ENCODE measurements at places on chromosomes 2 and 18. TPM values are rescaled to one million over a fixed set of nuclear protein-coding genes. Genes with fewer than 3 reads are reported as not detected.

TSHZ1 gene
- total RNA-seq, result 16.4 TPM

LHCGR gene
- total RNA-seq, result 0.29 TPM

PTMA gene
- total RNA-seq, result 1,077 TPM

SULT1C2 gene
- total RNA-seq, result 1.9 TPM

PLGLB1 gene
- total RNA-seq, result 6.0 TPM

MORN2 gene
- total RNA-seq, result 14.3 TPM

AMER3 gene
- total RNA-seq, result not detected

CD226 gene
- 4.9 TPM for total RNA-seq

FKBP1B gene
- total RNA-seq, result 11.0 TPM

NAB1 gene
- total RNA-seq, result 40.2 TPM

GRCh38 chr2:41828052-41828643 lies 219.7 kb upstream of the PKDCC start:
- DNase-seq, result no peak
- H3K4me3 ChIP-seq, result no peak overlapping the region
- H3K27ac ChIP-seq, result no peak overlapping the region
- H3K4me1 ChIP-seq, result no peaks in the 10 kb centered on the region
- peaks cover 3% of the 10 kb centered on the region for H3K27me3 ChIP-seq

DNA sequence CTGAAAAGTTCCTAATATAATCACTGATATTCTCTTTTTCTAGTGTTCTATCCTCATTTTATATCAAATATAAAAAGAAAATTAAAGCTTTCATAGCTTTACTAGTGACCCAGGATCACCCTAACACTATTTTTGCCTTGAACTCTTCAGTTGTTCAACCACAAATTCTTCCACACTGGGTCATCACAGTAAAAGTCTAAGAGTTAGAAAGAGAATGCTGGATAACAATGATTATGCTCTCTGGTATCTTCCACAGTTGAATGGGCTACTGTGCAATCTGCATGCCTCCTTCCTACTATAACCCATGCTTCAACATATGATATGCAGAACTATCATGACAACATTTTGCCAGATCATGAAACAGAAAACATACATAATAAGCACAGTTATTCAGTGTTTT lies 32.3 kb downstream of the CHN1 start:
- no peak overlapping the region for H3K27ac ChIP-seq
- H3K27me3 ChIP-seq, result no peaks in the 10 kb centered on the region
- no peaks in the 10 kb centered on the region for H3K4me1 ChIP-seq
- no peak for DNase-seq

DNA sequence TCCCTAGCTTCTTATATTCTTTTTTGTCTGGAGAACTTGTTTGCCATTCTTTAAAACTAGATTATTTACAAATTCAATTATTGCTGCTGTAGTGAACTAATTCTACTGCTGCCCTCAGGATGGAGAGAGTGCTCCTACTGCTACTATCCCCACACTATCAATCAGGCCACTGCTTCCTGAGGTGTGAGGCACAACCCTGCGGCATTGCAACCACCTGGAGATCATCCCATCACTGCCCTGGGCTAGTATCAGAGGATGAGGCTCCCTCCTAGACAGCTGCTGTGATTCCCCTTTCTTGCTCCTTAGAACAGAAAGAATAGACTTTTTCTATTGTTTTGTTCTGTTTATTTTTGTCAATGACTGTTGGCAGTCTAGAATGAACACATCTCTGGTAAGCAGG lies 146.6 kb downstream of the CDH19 start:
- no peaks in the 10 kb centered on the region for H3K27me3 ChIP-seq
- DNase-seq, result no peak
- H3K36me3 ChIP-seq, result no peaks in the 10 kb centered on the region
- no peaks in the 10 kb centered on the region for H3K4me1 ChIP-seq
- no peak overlapping the region for H3K4me3 ChIP-seq

GRCh38 chr2:106020821-106021661 lies 173.1 kb downstream of the UXS1 start:
- DNase-seq, result no peak
- H3K27ac ChIP-seq, result no peak overlapping the region
- no peak overlapping the region for H3K4me3 ChIP-seq
- H3K4me1 ChIP-seq, result no peaks in the 10 kb centered on the region
- H3K36me3 ChIP-seq, result no peaks in the 10 kb centered on the region

DNA sequence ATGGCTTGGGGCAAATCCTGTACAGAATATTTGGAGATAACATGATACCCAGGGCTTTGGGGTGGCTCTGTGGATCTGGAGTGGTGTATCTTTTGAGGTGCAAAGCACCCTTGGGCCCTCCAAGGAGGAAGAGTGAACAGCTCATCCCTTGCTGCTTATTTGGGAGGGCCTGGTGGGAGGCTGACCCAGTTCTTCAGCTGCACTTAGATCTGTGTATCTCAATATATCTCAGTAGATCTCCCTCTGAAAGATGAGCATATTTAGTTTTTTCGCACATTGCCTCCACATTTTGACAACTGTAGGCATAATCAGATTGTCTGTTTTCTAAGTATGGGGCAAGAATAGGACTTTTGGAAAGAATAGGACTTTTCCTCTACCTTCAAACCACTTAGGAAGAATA lies 2.8 kb downstream of the TRIM54 start:
- no peaks in the 10 kb centered on the region for H3K27me3 ChIP-seq
- no peaks in the 10 kb centered on the region for H3K36me3 ChIP-seq
- no peak overlapping the region for H3K27ac ChIP-seq

DNA sequence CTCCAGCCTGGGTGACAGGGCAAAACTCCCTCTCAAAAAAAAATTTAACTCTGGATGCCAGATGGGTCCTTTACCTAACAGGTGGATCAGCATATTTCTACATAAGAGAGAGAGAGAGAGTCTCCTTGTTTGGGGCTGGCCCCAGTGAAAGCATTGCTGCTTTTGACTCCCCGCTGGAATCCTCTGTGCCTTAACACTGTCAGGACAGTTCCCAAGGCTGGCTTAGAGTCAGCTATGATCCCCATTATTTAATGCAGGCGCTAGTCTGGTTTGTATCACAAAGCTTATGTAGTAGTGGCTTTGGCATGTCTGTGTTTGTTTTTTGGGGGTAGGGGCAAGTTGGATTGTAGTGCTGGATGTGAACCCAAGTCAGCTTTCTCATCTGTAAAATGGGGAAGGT lies 9.4 kb downstream of the INPP4A start:
- no peak overlapping the region for H3K27ac ChIP-seq
- H3K4me1 ChIP-seq, result no peaks in the 10 kb centered on the region
- H3K4me3 ChIP-seq, result no peak overlapping the region
- no peaks in the 10 kb centered on the region for H3K36me3 ChIP-seq
- no peak for DNase-seq
- H3K27me3 ChIP-seq, result no peaks in the 10 kb centered on the region

DNA sequence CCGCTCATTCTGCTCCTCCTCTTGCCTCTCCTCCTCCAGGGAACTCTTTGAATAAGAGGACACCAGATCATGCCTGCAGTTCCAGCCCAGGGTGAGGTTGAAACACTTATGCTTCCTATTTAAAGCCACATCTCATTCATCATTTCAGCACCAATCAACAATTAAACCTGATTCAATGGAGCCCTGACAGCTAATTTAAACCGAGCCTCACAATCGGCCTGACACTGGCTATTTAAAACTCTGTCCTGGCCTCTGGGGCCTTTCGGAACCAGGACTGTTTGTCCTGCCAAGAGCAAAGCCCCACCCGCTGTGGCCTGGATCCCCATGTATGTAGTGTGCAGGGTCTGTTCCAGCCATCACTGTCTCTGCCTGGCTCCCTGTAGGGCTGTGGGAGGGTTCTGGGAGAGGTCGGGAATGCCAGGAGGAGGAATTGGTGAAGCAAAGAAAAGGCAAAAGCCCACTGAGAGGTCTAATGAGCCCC lies 97.4 kb downstream of the MCFD2 start:
- peak overlapping the region; percentile 74 for H3K27ac ChIP-seq
- H3K36me3 ChIP-seq, result no peaks in the 10 kb centered on the region
- no peak overlapping the region for H3K4me3 ChIP-seq
- no peak for DNase-seq
- H3K4me1 ChIP-seq, result peaks cover 28% of the 10 kb centered on the region

- no peak overlapping the region for H3K4me3 ChIP-seq
- no peaks in the 10 kb centered on the region for H3K4me1 ChIP-seq
- no peak overlapping the region for H3K27ac ChIP-seq
- no peak for DNase-seq
Observed at GRCh38 chr2:199982126-199982843, 26.9 kb downstream of the MAIP1 start.

GRCh38 chr18:27582760-27583412 lies 397.8 kb upstream of the CHST9 start:
- H3K27ac ChIP-seq, result no peak overlapping the region
- no peaks in the 10 kb centered on the region for H3K27me3 ChIP-seq
- DNase-seq, result no peak
- no peaks in the 10 kb centered on the region for H3K36me3 ChIP-seq
- no peaks in the 10 kb centered on the region for H3K4me1 ChIP-seq

- no peaks in the 10 kb centered on the region for H3K36me3 ChIP-seq
- no peaks in the 10 kb centered on the region for H3K27me3 ChIP-seq
- H3K4me3 ChIP-seq, result no peak overlapping the region
- H3K27ac ChIP-seq, result no peak overlapping the region
Observed at GRCh38 chr2:74682501-74682900, 28.5 kb downstream of the SEMA4F start.

- no peaks in the 10 kb centered on the region for H3K36me3 ChIP-seq
- no peak overlapping the region for H3K4me3 ChIP-seq
- no peaks in the 10 kb centered on the region for H3K27me3 ChIP-seq
- H3K27ac ChIP-seq, result peak overlapping the region; percentile 95
Observed at GRCh38 chr2:105327690-105328089, 1.8 kb downstream of the TGFBRAP1 start.

- DNase-seq, result no peak
- H3K27me3 ChIP-seq, result no peaks in the 10 kb centered on the region
- H3K27ac ChIP-seq, result no peak overlapping the region
- H3K4me3 ChIP-seq, result no peak overlapping the region
Observed at GRCh38 chr2:5040571-5040970, 651.6 kb upstream of the SOX11 start.

DNA sequence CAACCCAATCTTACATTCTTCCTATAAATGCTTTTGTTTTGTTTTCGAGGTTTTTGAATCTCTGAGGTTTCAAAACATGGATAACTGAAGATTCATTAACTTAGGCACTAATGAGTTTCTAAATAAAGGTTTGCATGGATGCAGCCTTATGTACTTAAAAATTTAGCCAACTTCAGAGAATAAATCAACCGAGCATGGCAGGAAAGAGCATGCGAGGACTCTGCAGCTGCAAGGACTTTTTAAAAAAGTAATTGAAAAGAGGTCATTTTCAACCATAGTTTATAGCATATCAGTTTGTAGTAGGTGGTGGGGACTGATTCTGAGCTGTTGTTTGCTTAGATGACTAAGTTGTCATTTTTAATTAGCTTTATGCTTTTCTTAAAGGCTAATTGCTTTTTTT lies 567.0 kb upstream of the ZEB2 start:
- no peaks in the 10 kb centered on the region for H3K36me3 ChIP-seq
- H3K4me1 ChIP-seq, result no peaks in the 10 kb centered on the region
- no peaks in the 10 kb centered on the region for H3K27me3 ChIP-seq
- no peak overlapping the region for H3K4me3 ChIP-seq

- no peaks in the 10 kb centered on the region for H3K36me3 ChIP-seq
- no peaks in the 10 kb centered on the region for H3K27me3 ChIP-seq
- H3K4me1 ChIP-seq, result no peaks in the 10 kb centered on the region
- no peak overlapping the region for H3K27ac ChIP-seq
- no peak overlapping the region for H3K4me3 ChIP-seq
Observed at GRCh38 chr2:164066095-164066494, 330.3 kb upstream of the FIGN start.

DNA sequence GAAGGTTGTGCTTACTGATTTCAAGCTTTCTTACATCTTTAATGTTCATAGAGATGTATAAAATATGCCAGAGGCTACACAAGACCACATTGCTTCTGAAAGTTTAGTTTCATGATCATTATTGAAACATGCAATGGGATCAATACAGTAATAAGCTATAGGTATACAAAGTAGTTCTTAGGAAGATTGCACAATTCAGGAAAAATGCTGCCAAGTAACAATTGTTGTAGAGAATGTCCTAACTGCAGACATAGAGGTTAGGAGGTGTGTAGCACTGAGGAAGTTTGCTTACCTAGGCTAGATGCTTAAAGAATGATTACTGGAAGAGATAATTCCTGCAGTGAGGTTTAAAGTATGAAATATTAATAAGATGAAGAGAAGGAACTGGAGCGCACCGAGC lies 259.5 kb upstream of the CYRIA start:
- no peaks in the 10 kb centered on the region for H3K36me3 ChIP-seq
- no peaks in the 10 kb centered on the region for H3K27me3 ChIP-seq
- no peaks in the 10 kb centered on the region for H3K4me1 ChIP-seq
- no peak overlapping the region for H3K27ac ChIP-seq
- no peak for DNase-seq

DNA sequence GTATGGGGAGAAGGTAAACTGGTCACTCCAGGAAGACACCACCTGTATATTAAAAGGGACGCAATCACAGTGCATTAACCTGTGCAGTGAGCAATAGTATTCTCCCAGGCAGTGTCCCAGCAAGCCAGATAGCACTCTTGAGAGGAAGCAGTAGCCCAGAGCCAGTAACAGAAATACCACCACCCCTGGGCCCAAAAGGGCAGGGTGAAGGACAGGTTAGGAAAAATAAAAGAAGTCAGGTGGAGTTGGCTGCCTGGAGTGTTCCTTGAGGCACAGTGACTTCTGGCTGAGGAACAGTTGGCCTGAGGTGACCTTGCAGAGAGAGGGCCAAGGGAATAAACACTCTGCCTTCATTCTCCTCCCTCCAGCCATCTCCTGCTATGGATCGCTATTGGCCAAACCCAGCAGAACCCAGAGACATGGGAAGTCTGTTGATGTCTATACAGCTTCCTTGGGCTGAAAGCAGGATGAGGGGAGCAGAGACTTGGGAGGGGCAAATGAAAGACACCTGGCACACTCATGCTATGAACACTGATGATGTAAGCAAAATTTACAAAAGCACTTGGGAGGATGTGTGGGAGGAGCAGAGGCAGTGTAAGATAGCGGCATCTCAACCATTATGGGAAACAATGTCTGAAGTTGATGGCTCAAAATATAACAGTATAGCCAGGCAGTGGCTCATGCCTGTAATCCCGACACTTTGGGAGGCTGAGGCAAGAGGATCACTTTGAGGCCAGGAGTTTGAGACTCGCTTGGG lies 7.5 kb downstream of the C18orf32 start:
- H3K27me3 ChIP-seq, result no peaks in the 10 kb centered on the region
- no peaks in the 10 kb centered on the region for H3K4me1 ChIP-seq
- no peak overlapping the region for H3K4me3 ChIP-seq
- H3K27ac ChIP-seq, result no peak overlapping the region

DNA sequence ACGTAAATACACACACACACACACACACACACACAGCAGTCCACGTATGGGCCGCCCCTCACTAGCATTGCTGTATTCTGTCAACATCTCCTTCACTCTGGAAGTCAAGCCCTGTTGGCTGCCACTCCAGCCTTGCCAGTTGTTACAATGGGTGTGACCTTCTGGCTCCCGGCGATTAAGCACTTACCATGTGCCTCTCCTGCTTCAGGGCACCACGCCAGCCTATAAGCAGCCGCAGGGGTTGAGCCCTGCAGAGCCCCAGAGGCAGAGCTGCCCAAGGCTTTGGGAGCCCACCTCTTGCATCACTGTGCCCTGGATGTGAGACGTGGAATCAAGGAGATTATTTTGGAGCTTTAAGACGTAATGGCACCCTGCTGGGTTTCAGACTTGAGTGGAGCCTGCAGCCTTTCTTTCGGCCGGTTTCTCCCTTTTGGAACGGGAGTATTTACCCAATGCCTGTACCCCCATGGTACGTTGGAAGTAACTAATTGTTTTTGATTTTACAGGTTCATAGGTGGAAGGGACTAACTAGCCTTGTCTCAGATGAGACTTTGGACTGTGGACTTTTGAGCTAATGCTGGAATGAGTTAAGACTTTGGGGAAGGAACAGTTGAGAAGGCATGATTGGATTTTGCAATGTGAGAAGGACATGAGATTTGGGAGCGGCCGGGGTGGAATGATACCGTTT lies 54.5 kb upstream of the ROCK2 start:
- H3K27me3 ChIP-seq, result no peaks in the 10 kb centered on the region
- no peak overlapping the region for H3K4me3 ChIP-seq
- DNase-seq, result no peak
- no peaks in the 10 kb centered on the region for H3K36me3 ChIP-seq
- no peaks in the 10 kb centered on the region for H3K4me1 ChIP-seq

All from breast epithelium (tissue), 4 donors.